ENCODE measurements at places on chromosomes 5 and 9.

DNA sequence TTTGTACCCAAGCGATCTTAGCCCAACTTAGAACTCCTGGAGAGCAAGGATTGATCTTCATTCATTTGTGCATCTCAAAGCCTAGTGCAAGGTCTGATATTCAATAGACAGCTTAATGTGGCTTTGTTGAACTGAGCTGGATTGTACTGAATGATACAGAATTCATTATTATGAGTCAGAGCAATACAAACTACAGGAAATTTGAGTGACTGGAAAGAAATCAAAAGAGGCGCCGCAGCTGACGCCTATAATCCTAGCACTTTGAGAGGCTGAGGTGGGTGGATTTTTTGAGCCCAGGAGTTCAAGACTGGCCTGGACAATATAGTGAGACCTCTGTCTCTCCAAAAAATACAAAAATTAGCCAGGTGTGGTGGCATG lies 58.6 kb downstream of the ENC1 start:
- no peak for DNase-seq

DNA sequence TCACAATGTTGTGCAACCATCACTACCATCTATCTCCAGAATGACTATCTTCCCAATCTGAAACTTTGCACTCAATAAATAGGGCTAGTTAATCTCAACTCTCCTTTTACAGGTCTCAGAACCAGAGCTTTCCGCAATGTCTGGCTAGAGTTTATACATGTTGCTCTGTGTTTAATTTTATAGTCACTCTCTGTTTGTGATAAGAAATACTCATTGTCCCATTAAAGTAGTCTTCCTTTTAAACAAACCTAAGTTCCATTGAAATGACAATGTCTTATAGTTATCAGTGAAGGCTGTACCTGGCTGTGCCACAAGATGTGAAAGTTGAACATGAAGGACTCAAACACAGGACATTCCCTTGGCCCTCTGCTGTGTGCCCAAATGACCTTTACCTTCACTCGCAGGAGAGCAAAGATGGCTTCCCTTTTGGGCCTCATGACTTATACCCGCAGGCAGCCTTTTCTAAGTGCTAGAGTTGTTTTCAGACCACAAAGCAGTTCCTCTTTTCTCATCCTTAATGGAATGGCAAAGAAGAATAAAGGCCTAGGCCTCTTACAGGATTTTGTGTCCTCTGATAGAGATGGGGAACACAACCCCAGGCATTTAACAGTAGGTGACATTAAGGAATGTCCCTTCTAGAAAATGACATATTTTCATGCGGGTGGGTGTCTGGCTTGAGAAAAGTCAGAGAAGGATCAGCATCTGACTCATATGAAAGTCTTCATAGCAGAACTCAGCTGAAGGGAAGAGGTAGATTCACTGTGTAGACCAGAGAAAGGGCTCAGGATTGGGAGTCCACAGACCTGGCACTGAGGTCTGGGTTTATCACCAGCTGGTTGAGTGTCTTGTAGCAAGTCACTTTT lies 69.6 kb upstream of the ATP10B start:
- DNase-seq: no peak

GRCh38 chr9:123323196-123324013 lies 32.6 kb upstream of the CRB2 start:
- DNase-seq: no peak

DNA sequence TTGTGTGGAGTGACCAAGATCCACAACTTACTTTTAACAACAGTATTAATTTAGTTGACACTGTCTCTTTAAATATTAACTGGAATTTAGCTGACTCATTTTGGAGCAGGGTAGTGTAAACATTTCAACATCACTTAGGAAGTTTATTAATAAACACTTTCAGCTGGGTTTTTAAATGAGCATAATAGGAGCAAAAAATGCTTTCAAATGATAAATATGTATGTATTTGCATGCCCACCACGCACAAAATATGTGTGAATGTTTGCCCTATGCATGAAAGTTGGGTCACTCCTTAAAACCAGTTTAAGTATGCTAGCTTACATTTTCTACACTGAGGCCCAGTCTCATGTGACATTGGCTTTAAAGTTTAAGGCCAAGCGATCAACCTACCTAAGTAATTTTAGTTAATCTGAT lies 2.9 kb downstream of the ZFAND5 start:
- no peak for DNase-seq

- DNase-seq: no peak
These were observed 642.3 kb downstream of the ACTL7B start for GRCh38 chr9:108213511-108213910.

DNA sequence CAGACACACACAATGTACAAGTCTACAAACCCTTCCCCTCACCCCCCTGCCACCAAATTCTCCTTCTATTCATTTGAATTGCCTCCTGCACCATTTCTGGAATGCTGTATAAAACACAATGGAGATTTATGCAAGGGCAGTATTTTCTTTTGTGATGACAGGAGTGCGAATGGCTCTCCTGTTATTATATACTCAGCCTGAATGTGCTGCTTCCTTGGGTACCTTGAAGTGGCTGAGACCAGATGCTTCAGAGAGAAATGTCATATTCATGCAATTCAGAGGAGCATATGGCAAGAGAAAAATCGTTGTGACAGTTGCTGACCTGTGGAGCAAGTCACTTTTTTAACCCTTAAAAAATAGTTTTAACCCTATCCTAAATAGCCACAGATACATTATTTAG lies 468.0 kb upstream of the WWC1 start:
- no peak for DNase-seq

- no peak for DNase-seq
These were observed 505 bp downstream of the C5orf34 start for GRCh38 chr5:43514471-43514815.

- DNase-seq: no peak
These were observed 72.1 kb downstream of the RAI14 start for GRCh38 chr5:34728236-34728635.

- DNase-seq: no peak
These were observed 4.3 kb upstream of the TIFAB start for GRCh38 chr5:135456238-135457099.

Data from substantia nigra (tissue), 51 donors.